Activated naive CD8-positive, alpha-beta T cell treated with anti-CD3 and anti-CD28 coated beads, Interleukin-2, amount 10 ng/mL, durations not matched to agents 7 days and 5 days (primary cell): ENCODE measurements at places on chromosomes 11 and 22. TPM values are rescaled to one million over a fixed set of nuclear protein-coding genes. Genes with fewer than 3 reads are reported as not detected.

Gene UPK2
- not detected for total RNA-seq

- no peak for DNase-seq
Measured at GRCh38 chr22:44755956-44756361, 3.6 kb downstream of the ARHGAP8 start.

Gene OLFML1
- not detected for total RNA-seq

Gene OR51B4
- not detected for total RNA-seq

Gene IGF2
- total RNA-seq = not detected

GRCh38 chr11:36139767-36140166 is 149.5 kb downstream of the COMMD9 start:
- DNase-seq = no peak

- DNase-seq = no peak
Measured at GRCh38 chr11:131874070-131874469, 503.7 kb downstream of the NTM start.

Gene KCNQ1
- 26.6 TPM for total RNA-seq

DNA sequence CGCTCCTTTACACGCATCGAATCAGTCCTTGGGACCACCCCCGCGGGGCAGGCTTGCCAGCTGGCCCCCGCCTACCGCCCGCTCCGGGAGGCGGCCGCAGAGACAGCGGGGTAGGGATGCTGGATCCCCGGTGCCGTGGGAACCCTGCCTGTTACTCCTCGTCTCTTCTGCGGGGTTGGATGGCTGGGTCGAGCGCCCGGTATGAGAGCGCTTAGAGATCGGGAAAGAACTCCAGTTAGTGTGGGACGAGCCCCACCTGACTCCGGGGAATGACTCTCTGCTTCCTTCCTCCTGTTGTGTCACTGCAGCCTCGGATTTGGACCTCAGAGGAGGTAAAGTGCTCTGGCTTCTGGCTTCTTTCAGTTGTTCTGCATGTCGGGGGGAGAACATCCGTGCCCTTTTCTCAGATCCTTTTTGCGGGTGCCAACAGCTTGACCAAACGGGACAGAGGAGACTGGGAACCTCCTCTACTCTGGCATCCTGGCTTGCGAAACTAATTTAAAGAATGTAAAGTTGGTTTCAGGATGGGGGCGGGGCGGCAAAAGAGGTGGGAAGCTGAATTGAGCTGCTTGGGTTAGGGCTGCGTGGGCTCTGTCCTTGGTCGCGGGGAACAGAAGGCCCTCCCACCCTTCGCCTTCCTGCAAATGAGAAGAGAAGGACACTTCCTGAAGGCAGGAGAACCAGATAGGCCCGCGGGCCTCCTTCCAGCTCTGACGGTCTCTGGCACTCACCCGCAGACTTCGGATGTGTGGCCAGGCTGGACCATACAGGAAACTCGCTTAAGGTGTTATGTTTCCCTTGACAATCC is 938 bp downstream of the LAYN start:
- DNase-seq = peak; percentile 55

DNA sequence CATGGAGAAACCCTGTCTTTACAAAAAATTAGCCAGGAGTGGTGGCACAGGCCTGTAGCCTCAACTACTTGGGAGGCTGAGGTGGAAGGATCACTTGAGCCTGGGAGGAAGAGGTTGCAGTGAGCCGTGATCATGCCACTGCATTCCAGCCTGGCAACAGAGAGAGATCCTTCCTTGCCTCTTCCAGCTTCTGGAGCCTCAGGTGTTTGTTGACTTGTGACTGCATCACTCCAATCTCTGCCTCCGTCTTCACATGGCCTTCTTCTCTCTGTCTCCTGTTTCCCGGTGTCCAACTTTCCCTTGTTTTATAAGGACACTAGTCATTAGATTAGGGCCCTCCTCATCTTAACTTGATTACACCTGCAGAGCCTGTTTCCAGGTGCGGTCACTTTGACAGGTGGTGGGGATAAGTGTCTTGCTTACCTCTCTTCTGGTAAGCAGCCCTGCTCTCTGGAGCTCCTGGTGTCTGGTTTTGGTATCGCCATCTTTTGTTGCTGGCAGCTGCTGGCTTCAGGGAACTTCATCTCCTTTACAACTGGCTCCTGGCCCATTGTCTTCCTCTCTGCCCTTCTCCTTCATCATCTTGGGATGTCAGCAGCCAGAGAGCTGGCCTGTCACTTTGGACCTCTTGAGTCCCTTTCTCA is 8.2 kb upstream of the USP2 start:
- DNase-seq = no peak

- DNase-seq = no peak
Measured at GRCh38 chr11:117620659-117621058, 176.4 kb downstream of the DSCAML1 start.

- no peak for DNase-seq
Measured at GRCh38 chr22:30247974-30248373, 1.4 kb upstream of the LIF start.

GRCh38 chr11:118295815-118296454 is 8.6 kb upstream of the CD3E start:
- no peak for DNase-seq
